ENCODE measurements at places on chromosomes 7 and 10.
A peak's percentile ranks its signal among the peaks of the same experiment; 100 is the strongest.

GRCh38 chr7:7944619-7945282 is 23.8 kb upstream of the GLCCI1 start:
- peak; percentile 50 for DNase-seq

DNA sequence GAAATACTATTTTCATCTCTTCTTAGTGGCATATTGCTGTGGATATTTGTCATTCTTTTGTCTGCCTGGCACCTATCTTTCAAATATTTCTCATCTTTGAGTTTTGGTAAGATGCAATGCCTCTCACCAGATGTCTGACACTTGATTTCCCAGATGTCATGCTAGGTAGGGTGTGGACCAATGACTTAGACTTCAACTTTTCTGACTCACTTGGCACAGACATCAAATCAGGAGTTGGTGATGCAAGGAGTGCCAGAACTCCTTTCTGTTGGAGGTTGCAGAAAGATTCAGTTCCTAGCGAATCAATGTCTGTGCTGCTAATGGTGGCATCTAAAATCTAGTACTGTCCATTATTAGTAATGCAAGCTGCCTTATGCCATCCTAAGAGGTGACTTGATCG is 216.9 kb upstream of the FERD3L start:
- no peak for DNase-seq

DNA sequence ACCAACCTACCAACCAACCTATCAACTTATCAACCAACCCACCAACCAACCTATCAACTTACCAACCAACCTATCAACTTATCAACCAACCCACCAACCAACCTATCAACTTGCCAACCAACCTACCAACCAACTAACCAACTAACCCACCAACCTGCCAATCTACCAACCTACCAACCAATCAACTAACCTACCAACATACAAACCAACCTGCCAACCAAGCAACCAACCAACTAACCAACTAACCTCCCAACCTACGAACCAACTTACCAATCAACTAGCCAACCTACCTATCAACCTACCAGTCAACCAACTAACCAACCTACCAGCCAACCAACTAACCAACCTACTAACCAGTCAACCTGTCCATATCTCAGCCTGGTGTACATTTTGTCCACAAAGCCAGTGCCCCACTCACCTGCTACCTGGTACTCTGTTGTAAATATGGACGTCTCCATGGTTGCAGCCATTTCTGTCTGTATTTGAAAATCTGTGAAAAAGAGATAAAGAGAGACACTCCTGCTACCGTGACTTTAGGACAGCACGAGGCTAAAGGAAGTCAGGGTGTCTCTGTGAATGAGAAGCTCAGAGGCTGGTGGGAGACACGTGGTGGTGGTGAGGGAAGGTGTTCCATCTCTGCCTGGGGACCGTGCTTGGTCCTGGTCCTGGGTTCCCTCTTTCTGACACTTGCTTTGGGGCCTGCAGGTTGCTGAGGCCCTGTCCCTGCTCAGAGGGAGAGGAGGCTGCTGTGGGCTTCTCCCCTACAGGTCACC is 41.9 kb upstream of the IL15RA start:
- DNase-seq: no peak

- DNase-seq: no peak
Measured at GRCh38 chr7:72445075-72445474, 32.9 kb upstream of the CALN1 start.

GRCh38 chr7:114422507-114423501 is 8.2 kb downstream of the FOXP2 start:
- no peak for DNase-seq

DNA sequence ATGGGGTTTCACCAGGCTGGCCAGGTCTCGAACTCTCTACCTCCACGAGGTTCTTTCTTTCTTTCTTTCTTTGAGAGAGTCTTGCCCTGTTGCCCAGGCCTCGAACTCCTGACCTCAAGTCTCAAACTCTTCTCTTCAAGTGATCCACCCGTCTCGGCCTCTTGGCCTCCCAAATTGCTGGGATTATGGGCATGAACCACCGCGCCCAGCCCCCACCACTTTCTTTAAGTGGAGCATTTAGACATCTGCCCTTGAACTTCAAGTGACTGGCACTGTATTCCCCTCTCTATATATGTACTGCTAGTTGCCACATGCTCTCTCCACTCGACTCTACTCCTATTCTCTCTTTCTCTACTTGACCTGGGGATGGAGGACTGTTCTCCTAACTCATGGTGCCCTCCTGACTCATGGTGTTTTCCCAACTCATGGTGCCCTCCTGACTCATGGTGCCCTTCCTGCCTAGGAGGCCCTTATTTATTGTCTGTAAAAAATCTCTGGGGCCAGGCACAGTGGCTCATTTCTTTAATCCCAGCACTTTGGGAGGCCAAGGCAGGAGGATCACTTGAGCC is 19.3 kb upstream of the ACHE start:
- no peak for DNase-seq

DNA sequence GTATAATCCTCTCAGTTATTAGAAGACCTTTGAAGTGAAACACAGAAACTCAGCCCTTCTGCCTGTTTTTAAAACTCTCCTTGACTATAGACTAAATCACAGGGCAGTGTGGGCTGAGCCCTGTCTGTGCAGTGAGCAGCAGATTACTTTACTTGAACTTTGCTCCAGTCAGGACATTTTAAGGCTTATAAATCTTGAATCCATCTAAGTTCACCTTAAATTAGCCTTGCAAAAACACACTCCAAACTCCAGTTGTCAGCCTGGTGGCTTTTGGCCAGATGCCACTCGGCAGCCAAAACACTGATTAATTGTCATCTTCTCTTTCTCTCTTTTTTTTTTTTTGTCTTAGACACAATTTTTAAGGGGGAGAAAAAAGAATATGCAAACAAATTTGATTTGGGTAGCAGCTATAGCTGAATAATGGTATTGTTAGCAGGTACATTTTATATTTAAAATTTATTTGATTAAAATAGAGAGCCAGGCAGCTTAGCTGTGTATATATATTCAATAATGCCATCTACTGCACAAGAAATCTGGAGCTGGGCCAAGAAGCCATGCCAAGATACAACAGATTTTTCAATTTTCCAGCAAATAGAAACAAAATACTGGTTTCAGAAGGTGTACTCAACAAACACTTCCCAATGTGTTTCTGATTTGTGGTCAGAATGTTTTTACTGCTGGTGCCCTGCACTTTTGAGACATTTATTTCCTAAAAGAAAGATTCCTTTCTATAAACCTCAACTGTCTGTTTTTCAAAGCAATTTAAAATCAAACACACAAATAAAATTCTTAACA is 247.7 kb downstream of the TFEC start:
- no peak for DNase-seq

DNA sequence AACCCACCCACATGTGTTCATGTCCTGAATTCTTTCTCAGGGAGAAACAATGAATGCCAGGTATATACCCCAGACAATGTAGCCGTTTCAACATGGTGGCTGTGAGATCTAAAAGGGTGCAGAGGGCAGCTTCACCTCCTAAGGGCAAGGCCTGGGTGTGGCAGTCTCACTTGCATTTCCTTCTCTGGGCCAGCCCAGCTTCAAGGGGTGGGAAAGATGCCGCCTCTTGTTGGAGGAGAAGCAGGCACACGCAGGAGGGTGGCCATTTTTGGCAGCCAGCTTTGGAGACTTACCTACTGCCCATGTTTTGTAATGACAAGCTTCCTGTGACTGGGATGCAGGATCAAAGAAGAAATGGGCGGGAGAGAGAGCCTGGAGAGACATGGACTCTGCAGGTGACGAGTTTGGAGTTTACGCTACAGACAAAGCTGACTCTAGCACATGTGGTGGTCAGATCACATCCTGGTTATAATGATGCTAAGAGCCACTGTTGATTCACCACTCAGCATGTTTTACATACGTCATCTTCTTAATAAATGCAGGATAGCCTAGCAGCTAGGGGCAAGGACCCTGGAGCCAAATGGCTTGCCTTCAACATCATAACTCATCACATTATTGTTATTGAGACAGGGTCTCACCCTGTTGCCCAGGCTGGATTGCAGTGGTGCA is 116.6 kb downstream of the ANLN start:
- DNase-seq: no peak

GRCh38 chr7:75604408-75604807 is 112.3 kb downstream of the SPDYE5 start:
- DNase-seq: no peak

DNA sequence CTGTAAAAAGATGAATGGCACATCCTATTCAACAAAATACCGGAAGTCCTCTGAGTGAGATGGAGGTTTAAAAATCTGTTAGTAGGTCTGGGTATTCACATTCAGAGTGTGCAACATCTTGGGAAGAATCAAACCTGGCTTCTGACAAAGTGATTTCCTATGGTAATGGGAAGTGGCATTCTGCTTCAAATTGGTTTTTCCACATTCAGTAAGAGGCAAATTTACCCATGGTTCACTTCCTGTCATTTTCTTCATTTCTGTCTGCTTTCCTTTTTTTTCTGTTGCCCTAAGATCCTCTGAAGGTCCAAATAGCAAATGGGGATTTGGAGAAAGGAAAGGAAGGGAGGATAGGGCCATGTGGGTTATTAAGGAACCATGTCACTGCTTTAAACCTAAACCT is 218.3 kb downstream of the DOCK4 start:
- no peak for DNase-seq

GRCh38 chr10:6543431-6544005 is 36.6 kb downstream of the PRKCQ start:
- peak; percentile 53 for DNase-seq

DNA sequence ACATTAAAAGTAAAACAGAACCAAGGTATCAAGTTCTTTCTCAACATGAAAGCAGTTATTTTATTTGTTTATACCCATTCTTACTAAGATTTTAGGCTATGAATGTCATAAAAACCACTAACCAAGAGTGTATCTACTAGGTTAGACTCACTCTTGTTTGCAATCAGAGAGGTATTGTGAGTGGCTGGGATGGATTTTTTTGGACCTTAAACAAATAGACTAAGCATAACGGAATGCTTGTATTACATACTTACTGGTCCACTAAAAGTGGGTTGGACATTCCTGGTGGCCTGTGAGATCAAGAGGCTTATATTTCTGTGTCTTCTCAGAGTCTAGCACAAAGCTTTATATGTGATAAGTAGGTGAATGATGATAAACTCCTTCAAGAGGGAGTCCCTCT is 32.6 kb upstream of the CBLL1 start:
- no peak for DNase-seq

- DNase-seq: peak; percentile 67
Measured at GRCh38 chr10:110783509-110784107, 88.1 kb upstream of the PDCD4 start.

DNA sequence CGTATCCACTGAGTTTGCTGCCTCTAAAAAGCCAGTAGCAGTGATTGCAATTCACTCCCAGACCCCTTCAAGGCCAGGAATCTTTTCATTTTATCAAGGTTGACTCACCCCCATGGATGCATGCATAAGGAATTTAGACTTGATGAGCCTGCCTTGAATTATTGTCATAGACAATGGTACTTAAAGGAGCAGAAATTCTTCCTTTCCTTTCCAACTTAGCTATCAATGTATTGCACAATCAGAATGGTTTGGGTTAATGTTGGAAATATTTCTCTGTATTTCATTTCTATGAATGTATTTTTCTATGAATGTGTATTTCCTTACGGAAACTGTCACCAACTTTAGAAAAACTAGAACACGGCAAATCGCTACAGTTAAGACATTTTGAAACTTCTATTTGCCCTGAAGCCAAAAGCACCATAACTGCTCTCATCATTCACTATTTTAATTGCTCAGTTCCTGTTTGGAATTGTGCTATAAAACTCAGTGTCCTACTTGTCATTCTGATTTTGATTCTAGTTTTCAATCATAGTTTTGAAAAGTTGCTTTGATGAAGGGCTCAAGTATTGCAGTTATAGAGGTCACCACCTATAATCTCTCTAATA is 355.7 kb upstream of the AKR1E2 start:
- no peak for DNase-seq

- DNase-seq: no peak
Measured at GRCh38 chr10:12842310-12842709, 159.2 kb downstream of the CCDC3 start.

- no peak for DNase-seq
Measured at GRCh38 chr10:11993834-11994468, 48.7 kb downstream of the UPF2 start.

GRCh38 chr7:112010994-112011393 is 195.2 kb downstream of the DOCK4 start:
- DNase-seq: no peak

All from stimulated activated CD4-positive, alpha-beta T cell treated with anti-CD3 and anti-CD28 coated beads, Interleukin-15, amount 100 ng/mL, for 48 hours (primary cell).